ENCODE measurements at places on chromosomes 12 and 14. TPM values are rescaled to one million over a fixed set of nuclear protein-coding genes. Genes with fewer than 3 reads are reported as not detected.

- no peak for DNase-seq
Measured at GRCh38 chr12:43730283-43730682, 28.3 kb downstream of the PUS7L start.

- no peak for DNase-seq
Measured at GRCh38 chr14:96267336-96267735, 11.3 kb downstream of the BDKRB1 start.

ABCD2 gene
- not detected for total RNA-seq

GRCh38 chr12:22525426-22525825 is 18.9 kb downstream of the C2CD5 start:
- DNase-seq = no peak

GRCh38 chr12:52037248-52037861 is 13.9 kb upstream of the NR4A1 start:
- peak; percentile 34 for DNase-seq

DNA sequence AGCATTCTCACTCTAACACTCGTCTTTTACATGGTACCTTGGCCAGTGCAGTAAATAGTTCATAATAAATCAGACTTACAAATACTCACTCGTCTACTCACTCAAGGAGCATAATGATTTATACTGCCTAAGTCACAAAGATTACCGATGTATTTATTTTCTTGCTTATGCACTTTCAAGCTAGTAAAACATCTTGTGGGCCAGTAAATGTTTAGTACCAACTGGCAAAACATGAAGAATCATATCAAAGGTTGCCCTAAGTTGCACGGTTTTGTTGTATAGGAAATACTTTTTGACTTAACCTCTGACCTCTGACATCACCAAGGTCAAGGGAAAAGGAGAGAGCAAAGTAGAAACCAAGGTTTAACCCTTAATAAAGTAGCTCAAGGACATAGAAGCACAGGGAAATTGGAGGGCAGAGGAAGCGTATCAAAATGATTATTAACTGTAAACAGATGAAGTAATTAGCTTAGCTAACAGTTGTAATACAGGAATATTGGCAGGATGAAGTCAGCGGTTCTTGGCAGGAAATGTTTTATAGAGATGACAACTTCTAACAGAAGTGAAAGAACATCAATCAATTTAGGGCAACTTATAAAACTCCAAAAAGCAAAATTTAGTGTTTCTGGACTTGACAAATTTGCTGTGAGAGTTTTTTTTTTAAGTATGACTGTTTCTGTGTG is 131.9 kb downstream of the HMGA2 start:
- DNase-seq = no peak

GRCh38 chr12:20101046-20101445 is 267.3 kb upstream of the PDE3A start:
- no peak for DNase-seq

RPL10L gene
- total RNA-seq = not detected

DNA sequence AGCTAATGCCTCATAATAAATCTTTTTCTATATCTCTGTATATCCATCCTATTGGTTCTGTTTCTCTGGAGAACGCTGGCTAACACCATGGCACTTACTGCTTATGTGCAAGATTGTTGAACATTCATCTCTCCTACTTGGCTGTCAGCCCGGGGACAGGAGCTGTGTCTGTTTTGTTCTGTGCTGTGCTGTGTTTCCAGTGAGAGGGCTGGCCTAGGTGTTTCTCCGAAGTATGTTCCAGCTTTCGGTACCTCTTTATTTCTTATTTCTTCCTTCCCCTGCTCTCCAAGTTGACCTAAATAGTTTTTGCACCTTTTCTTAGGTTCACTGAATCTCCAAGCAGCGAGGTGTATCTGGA is 18.8 kb upstream of the NR4A1 start:
- no peak for DNase-seq

DNA sequence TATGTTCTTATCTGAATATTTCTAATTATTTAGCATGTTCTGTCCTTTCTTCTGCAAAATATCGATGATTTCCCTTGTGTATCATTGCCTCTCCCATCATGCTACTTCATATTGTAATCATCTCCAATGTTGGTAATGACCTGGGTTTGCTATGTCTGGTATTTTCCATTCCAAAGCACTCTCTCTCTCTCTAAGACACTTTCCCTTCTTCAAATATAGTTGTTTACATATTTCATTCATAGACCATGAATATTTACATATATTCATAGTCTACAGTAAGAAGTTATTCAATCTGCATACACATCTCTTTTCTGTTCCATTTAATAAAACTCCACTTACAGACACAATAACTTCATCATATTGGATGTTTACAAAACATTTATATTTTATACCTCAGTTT is 1516.5 kb upstream of the FLRT2 start:
- DNase-seq = no peak

GRCh38 chr12:53056901-53057300 is 7.0 kb downstream of the TNS2 start:
- DNase-seq = no peak

RHOJ gene
- 163 TPM for total RNA-seq

CNTN1 gene
- total RNA-seq = not detected

- DNase-seq = no peak
Measured at GRCh38 chr14:27040552-27040951, 442.7 kb upstream of the NOVA1 start.

DNA sequence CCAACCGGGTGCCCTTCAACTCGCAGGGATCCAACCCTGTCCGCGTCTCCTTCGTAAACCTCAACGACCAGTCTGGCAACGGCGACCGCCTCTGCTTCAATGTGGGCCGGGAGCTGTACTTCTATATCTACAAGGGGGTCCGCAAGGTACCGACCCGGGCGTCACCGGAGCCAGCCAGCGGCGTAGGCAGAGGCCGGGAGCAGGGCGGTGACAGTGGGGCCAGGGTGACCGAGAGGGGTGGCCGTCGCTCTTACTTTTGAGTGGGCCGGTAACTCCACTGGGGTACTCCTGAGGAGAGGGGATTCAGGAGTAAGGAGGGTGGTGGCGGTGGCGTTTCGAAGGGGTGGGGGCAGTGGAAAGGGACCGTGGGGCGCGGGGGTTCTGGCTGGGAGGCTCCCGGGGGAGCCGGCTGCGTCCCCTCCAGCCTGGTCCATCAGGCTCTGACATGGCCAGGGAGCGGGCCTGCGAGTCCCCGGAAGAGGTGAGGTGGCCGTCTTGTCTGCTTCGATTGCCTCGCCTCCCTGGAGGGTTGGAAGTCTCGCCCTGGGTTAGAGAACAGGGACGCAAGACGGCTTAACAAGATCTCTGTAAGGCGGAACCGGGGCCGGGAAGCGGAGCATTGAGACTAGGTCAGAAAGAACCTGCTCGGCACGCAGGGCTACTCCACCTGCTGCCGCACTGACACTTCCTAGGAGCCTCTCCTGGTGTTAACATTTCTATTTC is 491 bp downstream of the WDR20 start:
- DNase-seq = peak; percentile 24

IL22 gene
- total RNA-seq = not detected

- no peak for DNase-seq
Measured at GRCh38 chr12:96190413-96191108, 3.6 kb upstream of the ELK3 start.

DNA sequence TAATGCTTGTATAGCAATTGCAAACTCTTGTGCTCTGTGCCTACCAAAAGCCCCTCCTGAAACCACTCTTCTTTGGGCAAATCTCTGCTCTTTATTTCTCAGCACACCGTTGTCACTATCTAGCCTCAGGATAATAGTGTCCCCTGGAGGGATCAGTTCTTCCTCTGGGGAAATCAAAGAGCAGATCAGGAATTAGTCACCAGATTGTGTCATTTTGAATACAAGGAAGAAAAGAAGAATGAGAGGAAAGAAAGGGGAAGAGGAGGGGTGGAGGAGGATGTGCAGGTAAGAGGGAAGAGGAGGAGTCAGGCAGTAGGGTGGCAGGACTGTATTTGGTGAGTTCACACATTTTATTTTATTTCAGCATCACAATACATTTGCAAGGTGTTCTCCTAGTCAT is 256.4 kb downstream of the GRIN2B start:
- no peak for DNase-seq

DNA sequence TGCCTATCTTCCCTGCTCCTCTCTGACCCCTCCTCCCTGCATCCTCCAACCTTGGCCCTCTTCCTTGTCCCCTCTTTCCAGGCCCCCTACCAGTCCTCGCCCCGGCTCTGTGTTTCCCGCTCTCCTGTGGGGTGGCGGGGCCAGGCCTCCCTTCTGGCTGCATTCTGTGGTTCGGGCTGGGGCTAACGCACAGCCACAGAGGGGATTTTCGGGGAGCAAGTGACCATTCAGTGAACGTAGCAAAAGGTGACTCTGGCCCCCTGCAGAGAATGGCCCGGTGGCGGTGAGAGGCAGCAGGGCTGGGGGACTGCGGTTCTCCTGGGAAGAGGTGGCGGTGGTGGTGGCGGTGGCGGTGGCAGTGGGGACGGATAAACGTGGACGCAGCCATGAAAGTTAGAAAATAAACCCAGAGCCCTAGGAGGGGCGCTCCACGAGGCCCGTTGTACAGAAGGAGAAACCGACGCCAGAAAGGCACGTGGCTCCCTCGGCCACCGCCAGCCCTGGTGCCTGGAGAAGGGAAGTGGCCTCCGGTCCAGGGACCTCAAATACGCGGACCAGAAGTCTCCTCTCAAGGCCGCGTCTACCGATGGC is 269.6 kb downstream of the ADGRD1 start:
- no peak for DNase-seq

DNA sequence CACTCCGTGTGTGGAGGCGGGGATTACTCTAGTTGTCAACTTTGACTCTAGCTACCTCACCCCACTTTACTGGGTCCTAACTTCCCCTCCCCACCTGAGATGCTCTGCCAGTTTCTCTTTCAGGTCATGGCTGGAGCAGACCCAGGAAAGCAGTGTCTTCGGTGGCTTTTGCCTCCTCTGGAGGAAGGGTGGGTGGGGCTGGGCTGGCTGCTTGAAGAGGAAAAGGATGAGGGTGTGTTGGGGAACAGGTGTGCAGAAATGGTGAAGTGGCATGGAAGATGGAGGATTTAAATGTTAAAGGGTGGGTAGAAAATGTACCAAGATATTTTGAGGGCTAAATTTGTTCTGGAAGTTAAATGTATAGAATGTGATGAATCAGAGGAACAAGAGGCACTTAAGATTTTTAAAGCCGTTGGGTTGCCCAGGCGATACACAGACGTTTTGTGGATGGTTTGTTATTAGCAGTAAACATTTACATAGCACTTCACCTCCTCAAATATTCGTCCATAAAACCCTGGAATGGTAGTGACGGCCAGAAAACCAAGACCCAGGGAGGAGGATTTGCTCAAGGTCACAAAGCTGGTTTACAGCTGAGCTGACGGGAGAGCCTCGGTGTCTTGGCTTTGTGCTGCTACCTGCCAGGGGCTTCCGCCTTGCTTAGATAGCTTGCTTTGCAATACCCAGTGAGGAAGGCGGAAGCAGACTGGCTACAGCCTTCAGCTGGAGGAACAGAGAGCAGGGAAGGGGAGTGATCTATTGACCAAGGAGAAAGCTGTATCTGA is 72.2 kb upstream of the PRMT8 start:
- DNase-seq = no peak

DNA sequence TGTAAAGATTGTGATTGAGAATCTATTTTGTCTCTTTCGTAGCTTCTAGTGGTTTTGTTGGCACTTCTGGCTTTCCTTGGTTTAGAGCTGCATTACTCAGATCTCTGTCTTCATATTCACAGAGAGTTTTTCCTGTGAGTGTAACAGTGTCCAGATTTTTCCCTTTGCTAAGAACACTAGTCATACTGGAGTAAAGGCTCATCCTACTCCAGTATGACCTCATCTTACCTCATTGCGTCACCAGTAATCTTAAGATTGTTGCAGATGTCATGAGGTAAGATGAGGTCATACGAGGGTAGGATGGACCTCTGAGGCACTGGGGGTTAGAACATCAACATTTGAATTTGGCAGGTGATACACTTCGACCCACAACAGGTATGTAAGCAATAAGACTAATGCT is 461.2 kb downstream of the FLRT2 start:
- no peak for DNase-seq

DNA sequence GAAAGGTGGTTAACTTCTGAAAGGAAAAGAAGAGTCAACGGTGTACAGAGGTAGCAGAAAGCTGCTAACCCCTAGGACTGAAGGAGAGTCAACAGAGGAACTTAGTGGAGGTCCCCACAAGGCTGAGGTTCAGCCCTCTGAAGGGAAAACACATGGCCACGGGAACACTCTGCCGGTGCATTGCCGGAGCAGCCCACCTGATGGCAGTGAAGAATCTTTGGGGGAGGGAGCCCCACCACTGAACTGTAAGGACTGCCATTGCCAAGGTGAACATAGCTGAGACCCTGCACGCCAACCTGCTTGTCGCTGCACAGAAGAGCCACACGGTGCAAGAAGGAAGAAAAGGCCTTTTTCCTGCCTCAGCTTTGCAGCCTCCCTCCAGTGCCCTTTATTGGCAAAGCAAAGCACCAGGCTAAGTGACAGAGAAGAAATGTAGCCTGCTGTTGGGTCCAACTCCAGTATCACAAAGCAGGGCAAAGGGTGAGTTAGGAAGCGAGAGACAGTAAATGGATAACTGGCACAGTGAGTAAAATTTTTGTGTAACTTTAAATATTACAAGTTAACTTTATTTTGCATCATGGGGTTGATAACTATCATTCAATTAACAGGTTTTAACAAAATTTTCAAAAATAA is 76.9 kb downstream of the LIN52 start:
- DNase-seq = no peak

DNA sequence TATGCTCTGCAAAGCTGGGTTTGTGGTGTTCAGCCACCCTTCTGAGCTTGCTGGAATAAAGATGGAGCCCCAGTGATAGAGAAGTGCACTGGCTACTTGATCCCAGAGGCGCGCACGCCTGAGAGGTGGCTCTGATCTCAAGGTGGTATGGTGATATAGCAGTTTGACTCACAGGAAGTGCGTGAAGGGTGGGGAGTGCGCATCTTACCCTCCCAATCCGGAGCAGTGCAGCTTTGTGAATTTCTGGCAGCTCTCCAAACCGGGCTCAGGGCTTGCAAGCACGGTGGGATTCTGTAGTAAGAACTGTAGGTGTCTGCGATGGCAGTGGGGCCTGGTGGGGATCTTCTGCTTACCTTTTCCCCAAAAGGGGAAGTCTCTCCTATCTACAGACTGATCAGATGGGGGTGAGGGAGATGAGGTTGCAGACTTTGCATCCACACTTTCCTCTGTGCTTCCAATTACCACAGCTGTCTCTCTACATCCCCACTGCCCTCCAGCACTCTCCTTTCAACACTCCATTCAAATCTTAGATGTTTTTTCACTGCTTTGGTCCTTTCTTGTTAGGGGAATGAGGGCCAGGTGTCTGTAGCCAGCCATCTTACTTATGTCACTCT is 197.4 kb upstream of the SLC38A2 start:
- DNase-seq = no peak

WSB2 gene
- 116 TPM for total RNA-seq
